ENCODE measurements at places on chromosomes 3 and 15.

- no peak for ATAC-seq
Measured at GRCh38 chr15:91271565-91272153, 171.6 kb downstream of the SV2B start.

GRCh38 chr3:185796431-185797107 is 28.3 kb downstream of the IGF2BP2 start:
- no peak for ATAC-seq

GRCh38 chr3:122502139-122502538 is 12.6 kb downstream of the KPNA1 start:
- ATAC-seq = no peak

DNA sequence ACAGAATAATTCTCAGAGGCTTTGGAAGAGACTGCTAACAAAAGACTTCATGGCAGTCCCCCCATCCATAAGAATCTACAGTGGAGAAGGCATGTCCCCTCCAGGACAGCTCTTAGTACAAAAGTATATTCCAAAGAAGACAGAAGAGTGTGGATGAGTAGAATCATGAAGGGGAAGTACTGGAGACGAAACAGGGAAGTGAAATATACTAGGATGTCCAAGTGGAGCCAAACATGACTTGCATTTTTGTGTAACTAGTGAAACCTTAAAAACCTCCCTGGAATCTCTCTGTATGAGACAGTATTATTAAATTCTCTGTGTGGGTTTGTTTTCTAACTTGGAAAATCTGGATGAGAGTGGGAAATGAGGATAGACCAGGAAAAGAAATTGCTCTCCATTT is 312.4 kb downstream of the RSL24D1 start:
- no peak for ATAC-seq

GRCh38 chr3:87546216-87546615 is 269.8 kb upstream of the POU1F1 start:
- ATAC-seq = no peak

GRCh38 chr3:101279162-101279561 is 41.2 kb downstream of the IMPG2 start:
- ATAC-seq = no peak

GRCh38 chr15:26210980-26211379 is 347.9 kb upstream of the ATP10A start:
- ATAC-seq = no peak

GRCh38 chr3:96960661-96961330 is 146.4 kb downstream of the EPHA6 start:
- no peak for ATAC-seq
